ENCODE measurements at places on chromosomes 12 and 14.

- DNase-seq: no peak
Observed at GRCh38 chr12:114340231-114340630, 65.7 kb downstream of the TBX5 start.

DNA sequence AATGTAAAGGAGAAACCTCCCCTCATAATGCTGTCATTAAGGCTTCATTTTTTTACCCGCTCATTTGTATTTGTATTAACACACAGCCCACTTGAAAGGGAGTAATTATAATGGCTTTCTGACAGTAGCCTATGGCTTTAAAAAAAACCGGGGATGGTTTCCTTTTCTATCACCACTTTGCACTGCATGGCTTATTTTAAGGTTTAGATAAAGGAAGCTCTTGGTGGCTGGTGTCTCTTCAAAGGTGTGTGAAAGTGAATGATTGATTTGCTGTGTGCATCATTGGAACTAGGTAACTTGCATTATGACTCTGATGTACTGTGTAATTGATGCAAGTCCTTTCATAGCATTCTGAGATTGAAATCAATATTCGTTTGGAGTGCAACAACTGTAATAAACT is 80.7 kb downstream of the NPAS3 start:
- DNase-seq: no peak

- DNase-seq: peak; percentile 56
Observed at GRCh38 chr14:53890611-53891101, 66.0 kb downstream of the BMP4 start.

- DNase-seq: no peak
Observed at GRCh38 chr12:103877934-103878510, 37.0 kb upstream of the NT5DC3 start.

GRCh38 chr14:85590784-85591183 is 60.8 kb downstream of the FLRT2 start:
- no peak for DNase-seq

- DNase-seq: no peak
Observed at GRCh38 chr12:103469719-103470118, 26.0 kb downstream of the C12orf42 start.

DNA sequence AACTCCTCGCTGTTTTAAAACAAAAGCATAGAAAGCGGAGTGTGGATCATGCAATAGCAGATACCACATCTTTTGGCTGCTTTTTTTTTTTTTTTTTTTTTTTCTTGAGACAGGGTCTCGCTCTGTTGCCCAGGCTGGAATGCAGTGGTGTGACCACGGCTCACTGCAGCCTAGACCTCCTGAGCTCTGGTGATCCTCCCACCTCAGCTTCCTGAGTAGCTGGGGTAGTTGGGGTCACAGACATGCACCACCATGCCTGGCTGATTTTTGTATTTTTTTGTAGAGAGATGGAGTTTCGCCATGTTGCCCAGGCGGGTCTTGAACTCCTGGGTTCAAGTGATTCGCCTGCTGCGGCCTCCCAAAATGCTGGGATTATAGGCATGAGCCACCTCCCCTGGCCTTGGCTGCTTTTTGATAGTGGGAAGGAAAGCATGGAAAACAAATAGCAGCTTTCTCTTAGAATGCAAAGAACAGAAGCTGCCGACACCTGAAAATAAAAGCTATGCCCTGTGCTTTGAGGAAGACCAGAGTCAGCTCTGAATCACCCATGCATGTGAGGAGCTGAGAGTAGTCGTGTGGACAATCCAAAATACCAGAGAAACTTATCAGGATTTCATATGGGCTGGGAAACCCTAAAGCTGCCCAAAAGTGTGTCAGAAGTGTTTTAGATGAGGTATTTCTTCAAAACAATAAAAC is 3.6 kb upstream of the ELK3 start:
- no peak for DNase-seq
